ENCODE measurements at places on chromosomes 6 and 20. TPM values are rescaled to one million over a fixed set of nuclear protein-coding genes. Genes with fewer than 3 reads are reported as not detected.

Gene C6orf15
- 0.06 TPM for polyA plus RNA-seq

Gene PGC
- polyA plus RNA-seq = 0.25 TPM

Gene DSP
- 12.8 TPM for polyA plus RNA-seq

Gene PRSS35
- 0.58 TPM for polyA plus RNA-seq

GRCh38 chr6:11416936-11417576 lies 120.5 kb upstream of the TMEM170B start:
- H3K27ac ChIP-seq = no peak overlapping the region
- no peaks in the 10 kb centered on the region for H3K36me3 ChIP-seq
- no peaks in the 10 kb centered on the region for H3K4me1 ChIP-seq
- DNase-seq = no peak

DNA sequence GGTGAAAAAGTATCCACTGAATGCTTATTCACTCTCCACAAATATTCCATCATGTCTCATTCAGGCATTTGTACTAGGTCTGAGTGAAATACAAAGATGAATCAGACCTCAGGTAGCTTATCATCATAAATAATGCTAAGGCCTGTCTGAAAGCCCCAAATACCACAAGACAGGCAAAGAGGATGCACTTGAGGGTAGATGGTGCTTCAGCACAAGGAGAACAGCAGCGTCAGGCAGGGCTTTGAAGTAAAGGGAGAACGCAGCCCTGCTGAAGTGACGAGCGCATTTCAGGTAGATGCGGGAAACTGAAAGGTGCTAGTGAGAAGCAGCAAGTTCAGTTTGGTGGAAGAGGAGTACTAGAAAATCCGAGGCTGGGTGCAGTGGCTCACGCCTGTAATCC lies 38.7 kb downstream of the MAP3K5 start:
- no peak for DNase-seq
- no peaks in the 10 kb centered on the region for H3K27me3 ChIP-seq

DNA sequence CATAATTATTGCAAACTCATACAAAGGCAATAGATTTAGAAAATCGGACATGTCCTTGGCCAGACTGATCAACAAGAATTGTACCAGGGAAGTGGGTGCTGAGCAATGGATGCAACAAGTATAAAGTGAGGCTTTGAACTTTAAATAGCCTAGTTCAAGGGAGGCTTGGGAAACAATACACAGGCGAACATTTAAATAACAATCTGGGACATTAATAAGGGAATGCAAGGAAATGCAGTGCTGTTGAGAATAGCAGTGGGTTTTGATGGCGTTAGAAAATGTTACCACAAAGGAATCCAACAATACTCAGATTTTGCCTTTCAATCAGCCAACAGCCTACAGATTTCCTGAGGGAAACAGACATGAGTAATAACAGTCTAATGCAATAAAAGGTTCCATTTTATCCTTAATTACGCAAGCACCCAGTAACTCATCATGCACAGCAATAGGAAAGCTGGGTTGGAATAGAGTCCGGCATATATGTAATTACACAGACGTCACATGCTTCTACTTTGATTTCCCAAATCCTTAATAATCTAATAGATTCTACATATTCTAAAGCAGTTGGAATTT lies 134.6 kb downstream of the PHACTR1 start:
- no peak overlapping the region for H3K4me3 ChIP-seq
- no peaks in the 10 kb centered on the region for H3K36me3 ChIP-seq
- H3K27me3 ChIP-seq = no peaks in the 10 kb centered on the region
- H3K4me1 ChIP-seq = no peaks in the 10 kb centered on the region
- DNase-seq = no peak
- no peak overlapping the region for H3K27ac ChIP-seq

DNA sequence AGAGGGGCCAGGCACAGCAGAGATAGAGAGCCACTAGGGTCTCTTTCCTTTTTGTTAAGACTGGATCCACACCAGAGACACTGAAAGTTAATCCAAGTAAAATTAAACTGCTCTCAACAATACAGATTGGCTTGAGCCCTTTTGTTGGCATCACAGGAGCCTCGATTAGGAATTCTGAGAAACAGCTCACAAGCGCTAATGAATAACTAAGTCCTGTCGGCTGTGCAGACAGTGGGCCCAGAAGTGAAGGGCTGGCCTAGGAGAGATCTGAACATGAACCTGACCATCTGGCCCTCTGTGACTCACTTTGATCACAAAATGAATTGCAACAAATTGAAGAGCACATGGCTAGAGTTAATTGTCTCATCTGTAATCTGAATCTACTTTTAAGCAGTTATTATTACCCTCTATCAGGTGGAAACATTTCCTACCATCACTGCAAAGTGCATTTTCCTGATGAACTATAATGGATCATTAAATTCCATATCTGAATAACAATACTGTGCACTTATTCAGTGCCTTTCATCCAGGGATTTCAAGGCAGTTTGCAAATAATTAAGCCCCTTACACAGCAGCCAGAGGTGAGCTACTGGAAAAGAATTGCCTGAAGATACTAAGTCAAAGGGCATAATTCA lies 3.2 kb downstream of the BACH2 start:
- H3K4me1 ChIP-seq = peaks cover 5% of the 10 kb centered on the region
- H3K27ac ChIP-seq = no peak overlapping the region
- H3K27me3 ChIP-seq = peaks cover 18% of the 10 kb centered on the region
- no peak overlapping the region for H3K4me3 ChIP-seq
- DNase-seq = no peak
- H3K36me3 ChIP-seq = no peaks in the 10 kb centered on the region

- H3K27me3 ChIP-seq = no peaks in the 10 kb centered on the region
- no peak overlapping the region for H3K27ac ChIP-seq
- peaks cover 27% of the 10 kb centered on the region for H3K36me3 ChIP-seq
- DNase-seq = no peak
These were observed 22.6 kb upstream of the DYNLRB1 start for GRCh38 chr20:34493646-34494045.

- no peaks in the 10 kb centered on the region for H3K27me3 ChIP-seq
- peaks cover 4% of the 10 kb centered on the region for H3K4me1 ChIP-seq
- DNase-seq = no peak
- H3K27ac ChIP-seq = no peak overlapping the region
- peaks cover 14% of the 10 kb centered on the region for H3K36me3 ChIP-seq
These were observed 9.3 kb upstream of the NNAT start for GRCh38 chr20:37511610-37512275.

DNA sequence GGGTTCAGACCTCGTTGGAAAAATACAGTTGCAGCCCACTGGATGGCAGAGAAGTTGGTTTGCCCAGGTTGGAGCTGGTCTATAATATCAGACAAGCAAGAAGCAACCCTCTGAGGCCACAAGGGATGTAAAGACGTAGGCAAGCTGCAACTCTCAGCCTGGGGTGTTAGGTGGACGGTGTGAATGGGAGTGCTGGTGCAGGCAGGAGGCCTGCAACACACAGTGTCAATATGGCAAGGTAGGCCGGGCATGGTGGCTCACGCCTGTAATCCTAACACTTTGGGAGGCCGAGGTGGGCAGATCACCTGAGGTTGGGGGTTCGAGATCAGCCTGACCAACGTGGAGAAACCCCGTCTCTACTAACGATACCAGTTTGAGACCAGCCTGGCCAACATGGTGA lies 10.5 kb downstream of the VPS16 start:
- DNase-seq = no peak
- H3K36me3 ChIP-seq = no peaks in the 10 kb centered on the region
- no peaks in the 10 kb centered on the region for H3K27me3 ChIP-seq
- H3K4me1 ChIP-seq = no peaks in the 10 kb centered on the region

DNA sequence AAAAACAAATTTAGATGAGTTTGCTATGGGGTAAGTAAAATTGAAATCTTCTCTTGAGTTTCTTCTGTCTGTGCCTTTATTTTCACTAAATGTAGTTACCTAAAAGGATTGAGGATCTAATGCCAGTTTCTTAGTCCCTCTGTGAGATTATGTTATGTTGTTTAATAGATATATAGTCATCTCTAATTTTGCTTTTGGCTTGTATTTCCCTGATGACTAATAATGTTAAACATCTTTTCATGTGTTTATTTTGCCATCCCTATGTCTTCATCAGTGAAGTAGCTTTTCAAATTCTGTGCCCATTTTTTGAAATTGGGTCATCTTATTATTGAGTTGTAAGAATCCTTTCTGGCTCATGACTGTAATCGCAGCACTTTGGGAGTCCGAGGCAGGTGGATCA lies 13.7 kb downstream of the QRSL1 start:
- no peaks in the 10 kb centered on the region for H3K27me3 ChIP-seq
- H3K4me1 ChIP-seq = no peaks in the 10 kb centered on the region
- H3K36me3 ChIP-seq = peaks cover 3% of the 10 kb centered on the region
- H3K4me3 ChIP-seq = no peak overlapping the region
- DNase-seq = no peak

GRCh38 chr6:152096863-152097496 lies 289.5 kb downstream of the ESR1 start:
- no peak overlapping the region for H3K4me3 ChIP-seq
- no peak overlapping the region for H3K27ac ChIP-seq
- H3K4me1 ChIP-seq = peaks cover 3% of the 10 kb centered on the region
- no peaks in the 10 kb centered on the region for H3K27me3 ChIP-seq
- no peak for DNase-seq

DNA sequence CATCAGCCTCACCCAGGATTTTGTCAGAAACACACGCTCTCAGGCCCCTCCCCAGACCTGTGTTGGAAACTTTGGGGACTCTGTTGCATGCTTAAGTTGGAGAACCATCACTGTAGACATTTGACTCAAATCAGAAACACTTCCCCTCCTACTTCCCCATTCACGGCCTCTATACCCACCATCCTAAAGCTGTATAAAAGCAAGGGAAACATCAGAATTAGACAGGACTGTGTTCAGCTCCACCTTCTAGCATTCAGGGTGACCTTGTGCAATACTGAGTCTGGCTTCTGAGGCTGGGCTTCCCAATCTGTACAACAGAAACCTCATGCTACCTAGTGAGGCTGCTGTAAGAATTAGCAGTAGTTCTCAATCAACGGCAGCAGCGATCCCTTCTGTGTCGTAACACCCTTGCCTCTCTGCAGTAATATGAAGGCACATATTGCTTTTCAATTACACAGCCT lies 252.3 kb downstream of the LY86 start:
- H3K36me3 ChIP-seq = no peaks in the 10 kb centered on the region
- H3K4me3 ChIP-seq = no peak overlapping the region
- H3K27me3 ChIP-seq = no peaks in the 10 kb centered on the region
- H3K4me1 ChIP-seq = no peaks in the 10 kb centered on the region
- no peak for DNase-seq
- H3K27ac ChIP-seq = no peak overlapping the region
